ENCODE measurements at places on chromosomes 7 and 10.

- DNase-seq, result no peak
These were observed 66.7 kb upstream of the PODXL start for GRCh38 chr7:131623154-131623553.

DNA sequence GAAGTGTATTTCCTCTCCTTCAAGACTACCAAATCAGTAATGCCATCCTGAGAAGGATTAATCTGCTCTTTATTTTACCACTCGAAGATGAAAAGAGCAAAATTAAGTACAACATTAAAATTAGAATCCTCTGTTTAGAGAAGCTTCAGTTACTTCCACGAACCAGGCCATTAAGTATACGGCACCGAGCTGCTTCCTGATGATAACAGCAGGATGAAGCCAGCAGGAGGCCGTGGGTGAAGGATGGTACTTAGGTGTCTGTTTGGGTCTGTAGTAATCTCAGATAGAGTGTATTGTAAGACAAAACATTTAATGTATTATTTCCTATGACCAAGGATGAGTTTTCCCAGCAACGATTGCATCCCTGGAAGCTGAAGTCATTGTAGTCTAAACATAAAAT is 362.8 kb downstream of the SFMBT2 start:
- no peak for DNase-seq

DNA sequence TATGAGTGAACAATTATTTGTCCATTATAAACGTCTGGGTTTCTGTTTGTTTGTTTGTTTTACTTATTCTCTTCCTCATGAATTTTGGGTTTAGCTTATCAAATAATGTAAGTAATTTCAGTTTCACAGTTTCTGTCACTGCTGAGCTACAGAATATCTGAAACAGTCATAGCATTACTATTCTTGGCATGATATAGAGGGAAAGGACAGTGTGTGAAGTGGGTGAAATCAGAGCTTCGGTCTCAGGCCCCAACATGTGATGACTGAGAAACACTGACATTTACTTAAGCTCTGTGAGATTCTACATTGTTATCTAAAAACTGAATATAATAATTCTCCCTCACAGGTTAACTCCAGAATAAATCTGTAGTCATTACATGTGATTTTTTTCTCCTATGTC is 8.8 kb upstream of the OR6V1 start:
- DNase-seq, result no peak

DNA sequence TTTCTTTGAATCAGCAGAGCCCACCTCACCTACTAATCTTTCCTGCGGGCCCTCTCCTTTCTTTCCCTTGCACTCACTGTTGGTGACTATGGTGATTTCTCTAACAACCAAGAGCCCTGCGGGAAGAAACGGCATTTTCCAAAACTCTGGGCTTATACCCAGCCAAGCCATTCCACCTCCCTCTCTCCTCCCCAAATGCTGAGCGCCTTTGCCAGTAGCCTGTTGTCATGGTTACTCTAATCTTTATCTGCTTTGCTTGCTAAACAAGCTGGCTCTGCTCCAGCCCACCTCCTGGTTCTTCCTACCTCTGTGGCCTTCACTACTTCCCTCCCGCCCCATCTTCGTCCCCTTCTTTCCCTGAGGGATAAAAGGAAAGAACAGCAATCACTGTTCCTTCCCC is 86.7 kb downstream of the DGKI start:
- no peak for DNase-seq

GRCh38 chr7:115679976-115680375 is 350.6 kb downstream of the TFEC start:
- no peak for DNase-seq

DNA sequence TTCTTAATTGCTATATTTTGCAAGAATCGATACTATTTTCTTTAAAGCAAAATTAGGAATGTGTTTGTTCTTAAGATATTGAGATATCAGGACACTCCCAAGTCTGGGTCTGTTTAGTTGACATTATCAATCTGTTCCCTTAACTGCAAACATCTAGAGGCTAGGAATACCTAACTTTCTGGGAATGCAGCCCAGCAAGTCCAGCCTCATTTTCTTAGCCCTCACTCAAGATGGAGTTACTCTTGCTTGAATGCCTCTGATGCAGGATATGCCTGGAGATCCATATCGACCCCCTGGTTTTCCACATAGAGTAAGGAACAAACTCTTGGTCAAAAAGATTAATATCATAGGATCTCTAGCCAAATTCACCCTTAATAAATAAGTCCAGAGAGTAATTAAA is 305.3 kb upstream of the COBL start:
- DNase-seq, result no peak

- no peak for DNase-seq
These were observed 7.0 kb upstream of the EVX1 start for GRCh38 chr7:27235387-27236311.

DNA sequence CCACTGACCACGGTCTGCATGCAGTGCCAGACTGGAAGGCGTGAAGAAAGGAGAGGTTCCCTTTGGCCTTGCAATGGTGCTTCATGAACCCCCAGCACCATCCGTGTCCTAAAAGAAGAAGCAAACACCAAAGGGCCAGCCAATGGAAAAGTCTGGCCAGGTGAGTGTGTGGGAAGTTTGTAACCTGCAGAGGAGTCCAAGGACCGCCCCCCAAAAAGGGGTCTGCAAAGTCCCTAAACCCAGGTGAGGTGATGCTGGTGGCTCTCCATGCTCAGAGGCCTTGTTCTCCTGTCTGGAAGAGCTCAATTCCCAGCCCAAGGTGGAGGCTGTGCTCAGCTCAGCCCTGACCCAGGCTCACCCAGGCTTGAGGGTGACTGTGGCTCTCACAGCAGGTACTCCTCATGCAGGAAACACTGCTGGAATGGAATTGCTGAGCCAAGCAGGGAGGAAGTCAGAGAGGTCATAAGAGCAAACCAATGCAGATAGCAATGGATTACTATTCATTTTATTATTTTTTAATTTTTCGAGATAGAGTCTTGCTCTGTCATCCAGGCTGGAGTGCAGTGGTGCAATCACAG is 52.4 kb upstream of the NANOS1 start:
- no peak for DNase-seq

GRCh38 chr7:43396187-43396740 is 186.6 kb upstream of the STK17A start:
- DNase-seq, result no peak

DNA sequence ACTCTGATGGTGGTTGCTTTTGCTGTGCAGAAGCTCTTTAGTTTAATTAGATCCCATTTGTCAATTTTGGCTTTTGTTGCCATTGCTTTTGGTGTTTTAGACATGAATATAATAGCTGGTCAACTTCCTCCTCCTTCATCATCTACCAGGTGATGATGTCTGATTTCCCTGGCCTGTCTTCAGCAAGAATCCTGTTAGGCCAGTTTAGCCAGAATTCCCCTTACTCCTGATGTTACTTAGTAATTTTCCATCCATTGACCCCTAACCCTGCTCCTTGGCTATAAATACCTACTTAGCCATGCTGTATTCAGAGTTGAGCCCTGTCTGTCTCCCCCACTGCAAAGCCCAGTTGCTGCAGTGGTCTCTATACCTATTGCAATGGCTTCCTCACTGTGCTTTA is 91.4 kb downstream of the ZNF777 start:
- no peak for DNase-seq

DNA sequence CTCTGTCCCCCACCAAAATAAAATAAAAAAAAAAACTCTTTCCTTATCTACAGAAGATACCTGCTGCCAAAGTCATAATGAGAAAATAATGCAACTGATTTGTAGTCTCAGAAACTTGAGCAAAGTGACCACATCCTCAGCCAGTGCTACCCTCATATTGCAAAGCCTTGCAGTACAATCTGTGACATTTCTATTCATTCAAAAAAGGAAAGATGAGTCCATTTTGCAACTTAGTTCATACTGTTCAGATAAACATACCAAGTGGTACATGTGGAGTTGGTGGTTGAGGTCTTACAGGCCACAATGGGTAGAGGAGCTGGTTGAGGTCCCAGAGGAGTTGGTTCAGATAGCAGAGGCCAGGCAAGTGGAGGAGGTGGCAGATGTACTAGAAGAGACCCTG is 6.5 kb upstream of the EIF5AL1 start:
- DNase-seq, result peak; percentile 45

- no peak for DNase-seq
These were observed 128.9 kb downstream of the DGKI start for GRCh38 chr7:137717811-137718271.

GRCh38 chr7:133672866-133673265 is 420.0 kb downstream of the EXOC4 start:
- DNase-seq, result no peak

- peak; percentile 19 for DNase-seq
These were observed 19.4 kb downstream of the GATA3 start for GRCh38 chr10:8073691-8074416.

DNA sequence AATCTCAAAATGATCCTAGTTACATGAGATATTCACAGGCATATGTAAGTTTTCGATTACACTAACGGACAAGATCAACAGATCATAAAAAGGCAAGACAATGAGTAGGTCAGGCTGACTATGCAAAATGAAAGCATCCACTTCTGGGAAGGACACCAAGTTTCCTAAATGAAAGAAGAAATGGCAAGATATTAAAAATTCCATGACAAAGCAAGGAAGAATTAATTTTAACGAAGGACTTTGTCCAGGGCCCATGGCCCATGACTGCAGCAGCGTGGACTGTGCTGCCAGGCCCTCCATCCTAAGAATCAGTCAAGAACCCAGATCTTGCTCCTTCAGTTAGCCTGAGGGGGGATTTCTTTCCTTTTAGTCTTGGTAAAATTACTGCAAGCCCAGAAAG is 182.4 kb upstream of the FRMD4A start:
- no peak for DNase-seq

DNA sequence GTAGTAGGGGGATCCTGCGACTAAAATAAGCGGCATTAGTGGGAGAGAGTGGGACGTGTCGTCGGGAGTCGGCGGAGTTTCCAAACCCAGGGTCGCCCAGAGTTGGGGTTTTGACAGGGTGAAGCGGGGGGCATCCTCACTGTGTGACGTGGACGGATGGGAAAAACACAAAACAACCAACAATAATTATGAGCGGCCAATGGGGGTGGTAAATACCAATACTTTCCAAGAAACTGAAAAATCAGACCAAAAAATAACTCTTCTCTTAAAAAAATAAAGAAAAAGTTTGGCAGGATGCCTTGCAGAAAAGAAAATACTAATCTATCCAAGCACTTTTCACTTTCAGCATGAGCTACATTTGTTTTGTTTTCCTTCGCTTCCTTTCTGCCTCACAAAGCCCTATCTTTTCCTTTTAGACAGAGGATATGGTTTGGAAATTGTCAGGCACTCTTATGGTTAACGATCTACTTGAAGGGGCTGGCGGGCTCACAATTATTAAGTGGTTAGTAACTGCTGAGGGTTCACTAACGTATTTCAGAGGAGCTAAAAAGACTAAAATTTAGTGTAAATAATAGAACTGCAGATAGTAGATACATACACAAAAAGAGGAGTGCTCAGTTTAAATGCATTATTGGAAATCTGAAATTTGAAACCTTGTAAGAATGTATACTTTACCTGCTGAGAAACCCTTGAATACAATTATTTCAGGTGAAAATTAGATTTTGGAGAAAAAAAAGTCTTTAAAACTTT is 802 bp upstream of the CDK6 start:
- DNase-seq, result no peak

DNA sequence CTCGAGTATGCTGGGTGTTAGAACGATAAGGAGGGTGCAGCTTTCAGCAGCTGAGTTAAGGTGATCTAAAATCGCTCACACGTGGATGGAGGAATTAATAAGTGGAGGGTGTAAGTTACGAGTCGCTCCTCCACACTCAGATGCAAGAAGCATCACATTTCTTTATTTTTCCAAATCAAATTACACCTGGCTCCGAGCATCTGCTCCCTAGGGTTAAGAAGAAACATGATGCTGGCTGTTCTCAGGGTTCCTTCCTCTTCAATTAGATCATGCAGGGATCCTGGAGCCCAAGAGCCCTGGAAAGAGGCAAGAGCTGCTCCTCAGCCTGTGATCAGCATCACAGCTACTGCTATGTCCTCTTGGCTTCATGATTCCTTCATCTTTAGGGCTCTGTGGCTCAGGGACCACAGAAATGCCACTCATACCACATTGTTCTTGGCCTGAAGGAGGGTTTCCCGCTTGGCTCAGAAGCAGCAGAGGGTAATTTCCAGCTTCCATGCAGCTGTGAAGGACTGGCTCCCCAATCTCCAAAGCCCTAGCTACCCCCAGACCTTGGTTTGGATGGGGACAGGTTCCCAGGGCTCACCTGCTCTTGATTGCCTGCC is 235.9 kb upstream of the ZNF32 start:
- no peak for DNase-seq

DNA sequence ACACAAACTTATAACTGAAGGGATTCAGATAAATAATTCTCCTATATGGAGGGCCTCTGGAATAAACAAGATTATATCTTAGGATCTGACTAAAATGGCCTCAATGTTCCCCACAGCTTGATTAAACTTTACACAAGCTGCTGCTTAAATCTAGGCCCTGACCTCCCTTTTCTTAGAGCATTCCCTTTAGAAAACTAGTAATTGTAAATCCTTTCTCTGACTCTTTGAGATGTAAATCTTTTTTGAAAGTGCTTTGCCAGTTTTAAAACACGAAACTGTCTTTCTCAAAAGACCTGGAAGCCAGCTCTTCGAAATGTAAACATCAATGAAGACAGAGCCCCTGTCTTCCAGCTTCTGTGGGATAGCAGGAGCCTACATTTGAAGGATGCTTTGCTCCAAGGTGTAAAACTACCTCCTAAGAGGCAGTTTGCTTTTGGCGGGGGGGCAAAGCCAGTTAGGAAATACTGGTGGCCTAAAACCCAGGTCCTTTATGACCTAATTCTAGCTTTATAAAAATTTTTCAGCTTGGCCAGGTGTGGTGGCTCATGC is 758.7 kb downstream of the CNTNAP2 start:
- DNase-seq, result no peak

GRCh38 chr10:103197174-103197573 is 4.1 kb upstream of the NT5C2 start:
- DNase-seq, result peak; percentile 41

GRCh38 chr10:31819391-31819820 is 109.2 kb downstream of the ARHGAP12 start:
- DNase-seq, result no peak

GRCh38 chr7:140981951-140982350 is 32.8 kb downstream of the MRPS33 start:
- DNase-seq, result no peak

DNA sequence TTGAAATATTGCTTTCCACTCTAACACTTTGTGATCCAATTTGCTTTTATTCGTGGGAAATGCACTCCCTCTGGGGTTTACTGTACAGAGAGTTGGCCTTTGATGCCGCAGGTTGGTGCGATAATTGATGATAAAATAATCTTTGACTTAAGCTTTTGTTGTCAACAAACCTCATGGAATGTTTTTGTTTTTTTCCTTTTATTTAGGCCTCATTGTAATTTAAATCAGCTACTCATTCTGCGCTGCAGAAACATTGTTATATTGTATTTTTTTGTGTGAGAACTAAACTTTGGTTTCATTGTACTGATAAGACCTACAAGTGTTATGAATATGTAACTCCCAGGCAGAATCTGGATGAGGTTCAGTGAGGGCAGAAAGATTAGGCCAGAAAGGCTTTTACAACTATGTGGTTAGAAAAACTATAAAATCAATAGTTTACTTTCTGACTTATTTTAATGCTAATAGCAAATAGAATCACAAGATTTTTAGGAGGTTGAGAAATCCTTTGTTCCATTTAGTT is 76.8 kb upstream of the POM121L12 start:
- DNase-seq, result no peak

GRCh38 chr7:157021071-157021870 is 10.8 kb upstream of the MNX1 start:
- DNase-seq, result no peak

- DNase-seq, result no peak
These were observed 257.7 kb upstream of the GLI3 start for GRCh38 chr7:42494736-42495135.

Data from activated T-cell treated with anti-CD3 and anti-CD28 coated beads, Interleukin-2, amount 50 U/mL, for 72 hours (primary cell).